ENCODE measurements at places on chromosomes 16 and 17.

DNA sequence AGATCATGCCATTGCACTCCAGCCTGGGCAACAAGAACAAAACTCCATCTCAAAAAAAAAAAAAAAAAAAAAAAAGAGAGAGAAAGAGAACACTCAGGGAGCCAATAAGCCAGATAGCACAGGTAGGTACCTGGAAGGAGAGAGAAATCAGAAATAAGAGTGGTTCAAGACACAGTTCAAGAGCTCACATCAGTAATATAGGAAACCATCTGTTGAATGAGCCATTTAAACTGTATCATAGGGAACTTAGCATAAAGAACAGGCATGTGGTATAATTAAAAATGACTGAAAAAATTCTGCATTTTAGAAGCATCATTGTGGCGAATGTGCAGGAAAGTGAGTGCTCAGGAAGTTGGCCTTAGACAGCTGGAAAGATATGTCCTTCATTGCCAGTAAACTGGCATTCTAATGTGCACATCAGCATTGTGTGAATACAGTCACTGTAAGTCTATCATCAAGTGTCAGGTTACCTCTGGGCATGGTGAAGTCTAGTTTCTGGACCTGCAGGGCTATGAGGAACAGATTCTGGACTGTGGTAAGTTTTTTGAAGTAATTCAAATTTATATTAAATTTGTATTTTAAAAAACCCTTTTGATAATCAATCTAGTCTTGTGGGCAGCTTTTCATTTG is 20.4 kb downstream of the KRT12 start:
- no peak for DNase-seq

DNA sequence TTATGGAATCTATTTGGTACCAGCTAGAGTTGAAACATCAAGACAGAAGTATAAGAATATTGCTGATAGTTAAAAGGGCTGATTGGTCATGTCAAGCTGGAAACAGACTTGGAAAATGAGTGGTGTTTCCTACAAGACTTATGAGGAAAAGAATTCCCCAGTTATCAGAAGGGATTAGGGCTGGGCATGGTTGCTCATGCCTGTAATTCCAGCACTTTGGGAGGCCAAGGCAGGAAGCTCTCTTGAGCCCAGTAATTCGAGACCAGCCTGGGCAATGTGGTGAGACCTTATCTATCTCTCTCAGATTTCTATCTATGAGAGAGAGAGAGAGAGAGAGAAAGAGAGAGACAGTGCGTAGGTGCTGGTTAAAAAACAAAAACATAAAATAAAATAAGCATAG is 139.5 kb upstream of the PMFBP1 start:
- no peak for DNase-seq

DNA sequence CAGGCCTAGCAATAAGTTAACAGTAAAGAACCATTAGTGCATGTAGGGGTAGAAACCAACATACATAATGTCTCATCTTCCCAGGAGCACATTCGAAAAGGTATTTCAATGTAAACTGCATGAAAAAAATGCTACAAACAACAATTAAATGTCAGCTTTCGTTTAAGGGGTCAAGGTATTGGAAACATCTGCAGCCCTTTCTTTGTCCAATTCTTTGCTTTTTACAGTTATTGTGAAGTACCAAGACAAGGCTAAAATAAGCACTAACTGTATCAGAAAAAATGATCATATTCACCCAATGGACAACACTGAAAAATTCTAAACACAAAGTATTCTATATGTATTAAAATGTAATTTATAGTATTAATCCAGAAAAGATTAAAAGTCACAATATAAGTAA is 37.9 kb downstream of the GPATCH8 start:
- no peak for DNase-seq

DNA sequence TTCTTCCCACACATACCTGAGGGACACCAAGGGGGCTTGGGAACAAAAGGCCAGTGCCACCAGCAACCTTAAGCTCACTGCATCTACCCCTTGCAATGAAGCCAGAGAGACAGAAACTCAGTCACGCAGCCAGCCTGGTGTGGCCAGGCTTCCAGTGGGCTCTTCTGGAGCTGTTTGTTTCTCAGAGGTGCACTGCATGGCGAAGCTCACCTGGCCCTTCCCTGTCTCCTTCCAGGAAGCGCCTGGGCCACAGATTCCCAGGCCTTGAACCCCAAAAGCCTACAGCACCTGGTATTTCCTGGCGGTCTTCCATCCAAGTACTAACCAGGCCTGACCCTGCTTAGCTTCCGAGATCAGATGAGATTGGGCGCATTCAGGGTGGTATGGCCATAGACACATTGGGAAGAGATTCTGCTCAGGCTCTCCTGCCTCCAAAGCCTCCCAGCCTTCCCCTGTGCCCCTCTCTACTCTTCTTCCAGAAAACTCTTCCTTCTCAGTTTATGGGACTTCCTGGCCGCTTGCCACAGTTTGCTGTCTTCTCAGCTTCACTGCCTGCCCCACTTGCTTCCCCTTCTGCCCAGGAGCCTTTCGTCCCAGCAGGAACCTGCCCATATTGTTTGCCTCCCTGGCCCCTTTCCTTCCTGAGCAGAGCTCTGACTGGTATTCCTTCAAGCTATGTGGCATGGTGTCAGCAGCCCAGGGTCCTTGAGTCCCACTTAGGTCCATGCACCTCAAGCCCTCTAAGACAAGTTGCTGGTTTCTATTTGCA is 1.6 kb downstream of the CISD3 start:
- no peak for DNase-seq

- DNase-seq: no peak
Observed at GRCh38 chr16:58454178-58454577, 45.8 kb upstream of the NDRG4 start.

GRCh38 chr16:55905651-55906050 is 30.5 kb upstream of the CES5A start:
- DNase-seq: no peak

GRCh38 chr17:74031316-74032090 is 172.0 kb upstream of the RPL38 start:
- no peak for DNase-seq

DNA sequence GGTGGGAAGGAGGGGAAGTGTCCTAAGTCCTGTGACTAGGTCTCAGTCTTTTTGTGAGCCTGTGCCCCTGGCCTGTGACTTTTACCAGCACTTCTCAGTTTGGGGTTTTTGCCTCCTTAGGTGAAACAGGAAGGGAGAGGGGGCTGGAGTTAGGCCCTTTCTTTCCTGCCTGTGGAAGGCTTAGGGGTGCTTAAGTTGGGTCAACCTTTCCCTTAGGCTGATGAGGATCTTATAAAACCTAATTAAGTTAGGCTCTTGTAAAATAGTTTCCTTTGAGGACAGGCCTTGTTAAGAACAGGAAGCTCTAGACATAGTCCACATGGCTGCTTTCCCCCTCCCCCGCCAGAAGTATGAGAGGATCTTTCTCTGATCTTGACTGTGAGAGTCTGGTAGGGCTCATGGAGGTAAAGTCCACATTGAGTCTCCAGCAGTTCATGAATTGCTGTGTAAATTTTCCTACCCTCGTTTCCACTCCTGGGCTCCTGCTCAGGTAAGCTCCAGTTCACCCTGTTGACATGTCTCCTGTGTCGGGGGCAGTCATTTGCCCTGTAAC is 17.0 kb upstream of the DNASE1 start:
- no peak for DNase-seq

DNA sequence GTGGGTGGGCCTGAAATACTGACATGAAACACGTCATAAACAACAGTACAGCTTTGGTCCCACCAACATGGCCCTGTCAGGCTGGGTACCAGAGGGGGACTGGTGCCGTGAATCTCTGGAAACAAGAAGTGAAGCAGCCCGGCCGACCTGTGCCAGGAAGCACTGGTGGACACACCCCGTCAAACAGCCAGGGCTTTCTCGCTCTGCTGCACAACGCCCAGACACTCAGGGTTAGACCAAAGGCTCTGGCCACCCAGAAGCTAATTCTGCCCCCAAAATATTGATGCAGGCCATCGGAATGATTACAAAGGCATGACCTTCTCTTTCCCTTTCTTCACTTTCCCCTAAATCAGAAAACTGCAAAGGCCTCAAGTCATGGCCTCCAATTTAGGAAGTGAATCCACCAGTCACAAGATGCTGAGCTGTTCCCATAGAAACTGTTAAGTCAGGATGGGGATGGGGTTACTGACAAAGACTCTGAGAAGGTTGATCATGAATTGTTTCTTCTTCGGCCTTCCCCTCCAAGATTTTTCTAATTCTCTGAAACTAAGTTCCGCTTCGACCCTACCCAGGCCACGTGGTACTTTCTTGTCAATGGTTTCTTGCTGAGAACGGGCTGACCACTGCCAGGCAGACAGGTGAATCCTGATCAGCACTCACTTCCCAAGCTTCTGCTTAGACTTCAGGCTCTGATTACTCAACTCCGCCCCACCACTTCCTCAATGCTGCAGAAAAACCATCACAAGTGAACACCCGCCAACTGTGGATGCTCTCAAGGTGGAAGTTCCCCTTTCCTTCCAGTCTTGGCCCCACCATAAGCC is 6.7 kb downstream of the PITPNA start:
- no peak for DNase-seq

- DNase-seq: no peak
Observed at GRCh38 chr17:79974566-79975497, 60.8 kb downstream of the TBC1D16 start.

- peak; percentile 30 for DNase-seq
Observed at GRCh38 chr16:88941913-88942909, 34.8 kb downstream of the CBFA2T3 start.

- no peak for DNase-seq
Observed at GRCh38 chr17:49000943-49001342, 3.8 kb downstream of the IGF2BP1 start.

GRCh38 chr17:13363771-13364170 is 238.0 kb downstream of the HS3ST3A1 start:
- no peak for DNase-seq

GRCh38 chr16:78778101-78779004 is 678.9 kb downstream of the WWOX start:
- DNase-seq: no peak

- DNase-seq: no peak
Observed at GRCh38 chr16:77057161-77057774, 133.7 kb upstream of the MON1B start.

GRCh38 chr17:72618001-72618509 is 474.4 kb downstream of the SLC39A11 start:
- DNase-seq: peak; percentile 22

- DNase-seq: peak; percentile 11
Observed at GRCh38 chr17:61416540-61417363, 17.1 kb downstream of the TBX2 start.

DNA sequence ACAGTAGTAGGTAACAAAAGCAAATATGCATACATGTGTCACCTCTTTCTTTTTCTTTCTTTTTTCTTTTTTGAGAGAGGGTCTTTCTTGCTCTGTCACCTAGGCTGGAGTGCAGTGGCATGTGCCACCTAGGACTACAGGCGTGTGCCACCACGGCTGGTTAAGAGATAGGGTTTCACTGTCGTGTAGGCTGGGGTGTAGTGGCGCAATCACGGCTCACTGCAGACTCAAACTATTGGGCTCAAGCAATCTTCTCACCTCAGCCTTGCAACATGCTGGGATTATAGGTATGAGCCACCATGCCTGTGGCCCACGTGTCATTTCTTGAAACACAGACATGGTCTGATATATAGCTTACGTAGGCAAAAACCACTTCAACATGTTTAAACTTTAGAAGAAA is 397.7 kb upstream of the PMFBP1 start:
- no peak for DNase-seq

GRCh38 chr17:31249835-31250141 is 47.3 kb downstream of the OMG start:
- DNase-seq: no peak

DNA sequence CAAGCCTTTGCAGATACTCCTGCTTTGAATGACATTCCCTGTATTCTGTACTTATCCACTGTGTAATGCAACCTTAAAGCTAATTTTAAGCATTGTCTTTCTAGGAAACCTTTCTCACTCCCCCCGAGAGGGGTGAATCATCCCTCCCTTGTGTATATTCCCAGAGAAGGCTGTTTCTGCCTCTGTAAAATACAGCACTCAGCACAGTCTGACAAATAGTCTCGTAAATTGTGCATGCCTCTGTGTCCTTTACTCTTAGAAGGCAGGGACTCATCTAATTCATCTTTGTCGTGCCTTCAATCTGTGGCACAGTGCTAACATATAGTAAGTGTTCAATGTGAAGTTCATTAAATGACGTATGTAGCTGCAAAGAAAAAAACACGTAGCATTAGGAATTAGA is 200.7 kb downstream of the CA10 start:
- no peak for DNase-seq

DNA sequence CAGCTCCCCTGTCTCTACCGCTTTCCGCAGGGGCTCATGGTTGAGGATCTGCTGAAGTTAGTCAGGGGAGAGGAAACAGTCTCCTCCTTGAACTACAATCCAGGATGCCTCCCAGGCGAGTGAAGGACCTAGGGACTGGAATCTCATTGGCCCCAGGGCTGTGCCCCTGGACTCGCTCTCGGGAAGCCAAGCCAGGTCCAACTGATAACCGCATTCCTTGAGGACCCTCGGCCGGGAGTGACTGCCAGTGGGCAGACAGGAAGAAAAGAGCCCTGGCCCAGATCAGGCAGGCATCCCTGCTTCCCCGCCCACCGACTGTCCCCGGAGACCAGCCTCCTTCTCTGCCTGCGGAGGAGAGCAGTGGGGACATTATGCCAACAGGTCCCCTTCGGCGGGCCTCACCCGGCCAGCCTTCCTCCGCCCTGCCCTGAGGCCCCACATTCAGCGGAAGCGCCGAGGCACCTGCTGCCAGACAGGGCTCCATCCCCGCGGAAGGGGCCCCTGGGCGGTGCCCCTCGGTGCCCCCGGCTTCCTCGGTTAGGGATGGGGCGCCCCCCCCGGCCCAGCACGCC is 776 bp downstream of the LRRC75A start:
- no peak for DNase-seq

DNA sequence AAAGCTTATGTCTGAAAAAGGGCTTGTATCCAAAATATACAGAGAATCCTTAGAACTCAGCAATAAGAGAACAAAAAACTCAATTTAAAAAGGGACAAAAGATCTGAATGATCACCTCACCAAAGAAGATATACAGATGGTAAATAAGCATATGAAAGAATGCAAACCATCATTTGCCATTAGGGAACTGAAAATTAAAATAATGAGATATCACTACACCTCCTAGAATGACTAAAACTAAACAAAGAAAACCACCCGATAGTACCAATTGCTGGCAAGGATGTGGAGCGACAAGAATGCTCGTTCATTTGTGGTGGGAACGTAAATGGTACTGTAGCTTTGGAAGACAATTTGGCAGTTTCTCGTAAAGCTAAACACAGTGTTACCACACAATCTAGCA is 66.9 kb upstream of the MPHOSPH6 start:
- no peak for DNase-seq

DNA sequence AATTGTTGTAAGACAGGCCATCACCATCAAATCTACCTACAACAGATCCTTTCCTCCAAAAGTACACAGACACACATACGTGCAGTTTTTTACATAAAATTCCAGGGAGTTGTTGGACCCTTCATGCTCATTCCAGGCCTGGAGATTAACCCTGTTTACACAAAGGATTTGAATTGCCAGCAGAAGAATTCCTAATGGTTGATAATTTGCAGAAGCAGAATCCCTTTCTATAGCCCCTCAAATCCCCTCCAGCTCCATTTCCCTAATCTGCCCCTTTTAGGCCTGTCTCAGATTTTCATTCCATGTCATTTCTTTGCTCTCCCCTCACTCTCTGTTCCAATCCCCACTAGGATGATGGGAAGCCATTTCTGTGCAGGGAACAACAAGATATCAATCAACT is 102.9 kb upstream of the TOX3 start:
- DNase-seq: no peak

Measured in COR-L47 (cell line).